ENCODE measurements at places on chromosomes 3 and 15. TPM values are rescaled to one million over a fixed set of nuclear protein-coding genes. Genes with fewer than 3 reads are reported as not detected.

DNA sequence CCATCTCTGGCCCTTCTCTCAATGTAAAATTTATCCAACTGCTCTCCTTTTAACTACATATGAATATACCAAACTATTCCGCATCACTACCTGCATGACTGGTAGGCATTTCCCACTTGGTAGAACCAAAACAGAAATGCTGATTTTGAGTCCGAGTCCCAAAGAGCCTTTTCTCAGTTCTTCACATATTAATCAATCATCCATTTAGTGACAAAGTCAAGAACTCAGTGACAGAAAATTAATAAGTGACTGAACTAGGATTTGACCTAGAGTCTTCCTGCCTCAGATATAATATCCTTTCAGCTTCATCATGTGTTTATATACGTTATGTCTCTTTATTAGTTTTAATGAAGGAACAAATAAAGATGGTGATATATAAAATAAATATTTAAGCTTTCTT, 700.6 kb upstream of the GOLIM4 start:
- DNase-seq, result no peak

Gene BCL2A1
- 0.37 TPM for polyA plus RNA-seq

- DNase-seq, result no peak
Observed at GRCh38 chr3:48938156-48938555, 19.5 kb downstream of the ARIH2 start.

- no peak for DNase-seq
Observed at GRCh38 chr3:105613120-105613519, 246.4 kb downstream of the ALCAM start.

GRCh38 chr3:109927161-109927560, 589.8 kb upstream of the DPPA4 start:
- DNase-seq, result no peak

Gene CCK
- not detected for polyA plus RNA-seq

Gene DCP1A
- polyA plus RNA-seq, result 4.5 TPM

DNA sequence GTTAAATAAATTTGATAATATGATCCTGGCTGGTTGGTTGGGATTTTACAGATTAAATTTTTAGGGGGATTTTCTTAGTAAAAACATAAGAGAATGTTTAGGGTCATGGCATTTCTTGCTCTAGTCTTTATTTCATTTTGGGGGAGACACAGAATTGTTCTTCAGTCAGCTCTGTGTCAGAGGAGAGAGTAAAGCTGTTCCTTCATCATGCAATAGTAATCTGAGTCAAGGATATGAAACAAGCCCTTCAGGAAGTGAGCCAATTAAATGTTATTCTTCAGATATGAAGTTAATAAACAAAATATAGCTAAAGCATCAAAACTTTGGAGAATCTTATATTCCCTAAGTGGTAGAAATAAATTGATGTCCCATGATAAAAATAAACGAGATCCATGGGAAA, 22.9 kb upstream of the SLC4A7 start:
- DNase-seq, result no peak

Gene KNG1
- 0.07 TPM for polyA plus RNA-seq

DNA sequence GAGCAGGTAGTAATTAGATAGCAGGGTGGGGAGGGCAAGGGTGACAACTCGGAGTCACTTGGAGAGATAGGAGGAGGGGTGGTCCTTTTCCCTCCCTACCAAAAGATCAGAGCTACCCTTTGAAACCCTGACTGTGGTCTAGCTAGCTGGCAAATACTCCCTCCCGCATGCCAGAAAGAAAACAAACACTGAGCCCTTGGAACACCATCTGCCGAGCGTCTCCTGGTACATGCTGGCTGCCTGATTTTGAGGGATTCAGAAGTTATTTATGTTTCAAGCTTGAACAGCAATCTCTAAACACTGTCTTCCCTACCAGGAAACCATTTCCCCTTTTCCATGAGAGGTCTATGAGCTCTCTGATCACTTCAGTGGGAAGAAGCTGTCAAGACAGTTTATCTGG, 291.6 kb upstream of the CFAP20DC start:
- no peak for DNase-seq

Gene C3orf85
- not detected for polyA plus RNA-seq

GRCh38 chr3:194030372-194030771, 105.6 kb upstream of the HES1 start:
- DNase-seq, result no peak

GRCh38 chr3:126661532-126662364, 6.8 kb upstream of the TXNRD3 start:
- DNase-seq, result peak; percentile 35

Gene SERINC4
- polyA plus RNA-seq, result 0.29 TPM

Gene CILP
- polyA plus RNA-seq, result 2.1 TPM

DNA sequence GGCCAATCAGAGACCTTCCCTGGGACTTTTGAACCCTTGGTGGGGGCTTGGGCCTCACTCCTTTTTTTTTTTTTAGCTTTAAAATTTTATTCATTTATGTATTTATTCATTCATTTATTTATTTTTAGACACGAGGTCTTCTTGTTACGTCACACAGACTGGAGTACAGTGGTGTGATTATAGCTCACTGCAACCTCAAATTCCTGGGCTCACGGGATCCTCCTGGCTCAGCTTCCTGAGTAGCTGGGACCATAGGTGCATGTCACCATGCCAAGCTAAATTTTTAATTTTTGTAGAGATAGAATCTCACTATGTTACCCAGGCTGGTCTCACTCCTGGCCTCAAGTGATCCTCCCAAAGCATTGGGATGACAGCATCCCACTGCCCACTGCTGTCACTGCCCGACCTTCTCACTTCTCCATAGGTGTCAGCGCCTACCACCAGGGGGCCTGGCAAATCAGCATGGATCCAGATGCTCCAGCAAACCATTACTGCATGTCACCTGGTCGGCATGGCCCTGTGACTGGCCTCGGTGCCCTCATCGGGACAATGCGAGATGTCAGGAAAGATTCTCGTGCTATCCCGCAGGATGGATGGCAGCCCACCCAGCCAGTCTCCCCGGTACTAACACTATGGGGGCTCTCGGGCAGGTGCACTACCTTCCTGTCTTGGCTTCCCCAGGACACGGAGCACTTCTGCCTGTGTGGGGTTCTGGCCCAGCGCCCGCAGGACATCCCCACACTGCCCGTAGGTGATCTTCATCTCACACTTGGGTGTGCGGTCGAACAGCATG, 3.0 kb downstream of the MYL3 start:
- DNase-seq, result peak; percentile 50

DNA sequence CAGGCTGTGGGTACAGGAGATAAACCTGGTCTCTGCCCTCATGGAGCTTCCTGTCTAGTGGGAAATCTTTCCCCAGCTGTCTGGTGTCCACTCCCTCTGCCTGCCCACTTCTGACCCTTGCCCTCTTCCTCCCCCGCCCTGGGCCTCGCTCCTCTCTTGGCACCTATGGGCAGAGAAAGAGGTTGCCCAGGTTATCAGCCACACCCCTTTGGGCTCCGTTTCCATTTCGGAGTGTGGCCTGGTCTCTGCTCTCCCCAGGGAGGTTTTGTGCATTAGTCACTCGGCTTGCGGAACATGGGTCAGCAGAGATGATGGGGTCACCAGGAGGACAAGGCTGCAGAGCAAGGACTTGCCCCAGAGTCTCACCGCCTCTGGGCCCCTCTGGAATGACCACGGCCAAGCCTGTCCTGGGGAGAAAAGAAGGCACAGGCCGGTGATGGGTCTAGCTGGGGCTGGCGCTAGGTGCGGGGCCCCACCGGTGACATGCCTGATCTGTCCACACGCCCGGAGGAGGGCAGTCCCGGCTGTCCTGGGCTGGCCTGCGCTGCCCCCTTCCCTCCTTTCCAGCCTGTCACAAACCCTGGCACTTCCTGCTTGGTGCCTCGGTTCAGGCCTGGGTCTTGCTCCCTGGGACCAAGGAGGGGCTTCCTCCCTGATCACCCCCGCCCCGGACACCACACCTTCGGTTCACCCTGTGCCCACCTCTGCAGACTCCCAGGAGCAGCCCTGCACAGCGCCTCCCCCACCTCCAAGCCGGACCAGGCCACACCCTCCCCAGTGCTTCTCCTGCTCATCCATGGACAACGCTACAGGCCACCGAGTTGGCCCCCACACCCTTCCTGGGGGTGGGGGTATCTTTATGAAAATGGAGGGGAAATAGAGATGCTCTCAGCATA, 35.6 kb upstream of the MUC4 start:
- DNase-seq, result no peak

DNA sequence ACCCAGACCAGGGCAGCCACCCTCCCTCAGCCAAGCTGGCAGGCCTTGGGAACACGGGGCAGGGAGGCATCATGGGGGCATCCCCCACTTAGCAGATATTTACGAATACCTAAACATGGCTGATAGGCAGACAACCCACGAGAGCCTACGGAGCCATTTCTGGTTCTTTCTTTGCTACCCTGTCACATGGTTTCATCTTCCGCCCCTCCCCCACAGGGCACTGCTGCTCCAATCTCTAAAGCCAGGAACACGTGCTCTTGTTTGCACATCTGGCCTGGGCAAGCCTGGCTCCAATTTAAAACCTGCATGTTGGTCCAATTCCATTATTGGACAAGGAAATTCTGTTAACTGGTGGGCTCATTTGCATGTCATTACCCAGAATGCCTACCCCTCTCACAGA, 447.4 kb upstream of the NR2F2 start:
- no peak for DNase-seq
